Activated T-helper 17 cell treated with anti-CD3 and anti-CD28 coated beads, Interleukin-2, amount 50 U/mL, for 72 hours (primary cell): ENCODE measurements at places on chromosomes 11 and 22. TPM values are rescaled to one million over a fixed set of nuclear protein-coding genes. Genes with fewer than 3 reads are reported as not detected.

RAB36 gene
- total RNA-seq, result 0.80 TPM

PTS gene
- 24.1 TPM for total RNA-seq

CEP164 gene
- total RNA-seq, result 31.0 TPM

NXPE1 gene
- total RNA-seq, result not detected

SLC22A6 gene
- total RNA-seq, result not detected

GRCh38 chr11:96173422-96173821 lies 169.6 kb downstream of the MAML2 start:
- no peak for ATAC-seq

DNA sequence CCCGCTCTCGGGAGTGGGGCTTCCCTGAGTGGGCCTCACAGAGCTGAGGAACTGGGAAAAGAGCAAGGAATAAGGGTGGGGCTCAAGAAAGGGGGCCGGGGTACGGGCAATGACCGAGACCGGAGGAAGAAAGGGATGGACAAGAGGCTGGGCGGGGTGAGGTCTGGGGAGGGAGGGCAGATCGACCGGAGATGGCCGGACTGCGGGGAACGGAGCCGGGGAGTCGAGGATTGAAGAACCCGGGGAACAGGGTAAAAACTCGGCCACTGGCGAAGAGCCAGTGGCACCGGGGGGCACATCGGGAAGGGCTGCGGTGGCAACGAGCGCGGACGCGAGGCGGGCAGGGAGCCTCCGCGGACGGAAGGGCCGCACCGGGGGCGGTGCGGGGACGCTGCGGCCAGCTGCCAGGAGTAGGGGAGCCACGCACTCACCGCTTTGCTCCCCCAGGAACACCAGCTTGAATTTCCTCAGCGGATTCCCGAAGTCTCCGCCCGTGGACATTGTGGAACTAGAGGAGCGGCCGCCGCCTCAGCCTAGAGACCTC lies 667 bp downstream of the RAB6A start:
- ATAC-seq, result peak; percentile 1

DNA sequence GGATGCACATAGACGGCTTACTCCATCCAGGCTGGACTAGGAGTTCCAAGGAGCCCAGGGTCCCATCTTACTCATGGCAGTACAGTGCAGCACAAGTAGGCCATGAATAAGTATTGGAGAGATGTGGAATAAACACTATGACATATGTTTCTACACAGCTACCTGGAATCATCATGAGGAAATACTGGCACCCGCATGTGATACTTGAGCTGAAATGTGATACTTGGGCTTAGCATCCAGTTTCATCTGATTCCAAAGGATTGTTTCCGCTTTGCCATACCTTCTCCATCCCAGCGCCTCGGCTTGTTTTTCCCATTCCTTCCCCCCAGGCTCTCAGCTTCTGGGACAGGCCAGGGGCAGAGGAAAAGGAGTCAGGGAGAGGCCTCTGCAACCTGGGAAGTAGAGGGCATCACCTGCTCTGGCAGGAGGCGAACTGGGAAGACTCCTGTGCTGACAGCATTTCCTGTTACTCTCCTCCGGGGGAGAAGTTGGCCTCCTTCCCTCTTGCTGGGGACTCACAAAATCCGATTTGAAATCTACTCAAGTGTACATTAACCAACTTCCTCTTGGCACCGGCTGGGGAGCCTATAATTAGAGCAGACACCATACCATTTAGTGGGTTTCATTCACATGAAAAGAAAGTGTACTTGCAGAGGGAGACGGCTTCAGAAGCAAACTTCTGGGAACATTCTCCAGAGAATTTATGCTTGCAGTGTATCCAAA lies 187.8 kb downstream of the MIAT start:
- ATAC-seq, result no peak

GRCh38 chr11:69157156-69157821 lies 1.6 kb downstream of the SMIM38 start:
- peak; percentile 27 for ATAC-seq

- no peak for ATAC-seq
Measured at GRCh38 chr22:40310081-40310767, 36.1 kb upstream of the ADSL start.

DNA sequence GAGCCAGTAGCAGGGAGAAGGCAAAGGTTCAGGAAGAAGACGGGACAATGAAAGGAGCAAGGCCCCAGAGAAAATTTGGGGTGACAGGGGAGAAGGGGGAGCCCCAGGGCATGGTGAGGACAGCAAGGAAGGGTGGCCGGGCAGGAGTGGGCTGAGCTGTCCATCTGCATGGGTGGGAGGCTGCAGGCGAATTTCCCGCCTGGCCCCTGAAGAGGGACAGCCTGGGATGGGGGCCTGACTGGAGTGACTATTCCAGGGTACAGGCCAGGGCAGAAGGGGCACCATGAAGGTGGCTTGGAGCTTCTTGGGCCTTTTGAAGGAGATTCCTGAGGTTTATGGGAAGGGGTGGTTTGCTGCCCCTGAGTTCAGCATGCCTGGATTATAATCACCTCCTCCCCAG lies 56.2 kb downstream of the WNT11 start:
- ATAC-seq, result no peak

DNA sequence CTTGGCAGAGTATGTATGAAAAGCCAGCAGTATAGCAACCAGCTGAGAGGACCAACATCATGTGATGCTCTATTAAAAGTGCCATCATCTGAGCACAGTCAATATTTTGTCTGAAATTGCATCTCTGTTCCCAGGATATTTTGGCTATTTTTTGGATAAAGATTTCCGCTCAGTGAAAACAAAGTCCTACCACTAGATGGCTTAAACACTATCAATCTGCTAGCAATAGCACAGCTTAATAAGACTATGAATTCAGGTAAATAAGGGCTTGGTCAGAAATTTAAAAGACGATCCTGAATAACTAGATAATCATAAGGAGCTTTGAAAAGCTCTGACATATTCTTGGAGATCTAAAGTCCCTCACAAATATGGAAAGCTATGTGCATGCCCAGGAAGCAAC lies 74.4 kb downstream of the MS4A13 start:
- ATAC-seq, result no peak

DNA sequence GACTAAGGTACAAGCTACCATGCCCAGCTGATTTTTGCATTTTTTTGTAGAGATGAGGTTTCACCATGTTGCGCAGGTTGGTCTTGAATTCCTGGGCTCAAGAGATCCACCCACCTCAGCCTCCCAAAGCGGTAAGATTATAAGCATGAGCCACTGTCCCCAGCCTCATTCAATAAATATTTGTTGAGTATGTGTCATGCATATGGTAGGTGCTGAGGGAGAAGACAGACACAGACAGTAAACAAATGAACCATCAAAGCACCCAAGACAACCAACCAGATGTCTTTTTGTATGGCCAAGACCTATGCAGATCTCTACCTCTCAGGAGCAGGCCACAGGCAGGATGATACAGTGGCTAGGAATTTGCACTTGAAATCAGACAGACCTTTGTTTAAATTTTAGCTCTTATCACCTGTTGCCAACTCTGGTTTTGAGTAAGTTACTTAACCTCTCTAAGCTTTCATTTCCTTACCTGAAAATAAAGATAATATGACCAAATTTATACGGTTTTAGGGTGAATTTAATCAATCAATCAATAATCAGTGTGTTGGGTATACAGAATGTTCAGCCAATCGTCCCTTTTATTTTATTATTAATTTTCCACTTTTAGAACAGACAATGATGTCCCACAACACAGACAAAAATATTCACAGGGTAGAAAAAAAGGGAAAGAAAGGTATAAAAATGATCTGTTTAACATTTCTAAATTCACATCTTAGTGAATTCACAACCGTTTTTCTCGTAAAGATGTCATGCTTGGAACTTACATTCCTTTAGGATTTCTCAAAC lies 128.2 kb downstream of the SGSM3 start:
- peak; percentile 25 for ATAC-seq

DNA sequence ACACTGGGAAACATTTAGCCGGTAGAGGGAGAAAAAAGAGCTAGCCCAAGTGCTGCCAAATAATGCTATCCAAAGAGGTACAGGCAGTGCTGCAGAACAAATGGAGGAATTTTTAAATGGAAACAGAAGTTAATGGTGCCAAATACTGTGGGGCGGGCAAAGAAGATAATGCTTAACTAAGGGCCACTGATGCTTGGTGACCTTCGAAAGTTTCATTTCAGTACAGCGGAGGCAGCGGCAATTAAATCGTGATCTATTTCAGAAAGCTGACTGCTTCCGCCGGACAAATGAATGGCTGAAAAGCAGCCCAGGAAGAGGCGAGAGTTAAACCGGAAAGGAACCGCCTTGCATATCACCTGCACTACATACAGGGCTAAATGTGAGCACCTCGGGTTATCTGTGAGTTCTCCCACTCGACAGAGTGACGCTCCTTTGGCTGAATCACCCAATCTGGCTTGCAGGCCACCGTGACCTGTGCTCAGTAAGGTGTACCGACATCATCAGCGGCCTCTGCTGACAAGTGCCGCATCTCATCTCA lies 42.1 kb downstream of the CADM1 start:
- ATAC-seq, result no peak

DNA sequence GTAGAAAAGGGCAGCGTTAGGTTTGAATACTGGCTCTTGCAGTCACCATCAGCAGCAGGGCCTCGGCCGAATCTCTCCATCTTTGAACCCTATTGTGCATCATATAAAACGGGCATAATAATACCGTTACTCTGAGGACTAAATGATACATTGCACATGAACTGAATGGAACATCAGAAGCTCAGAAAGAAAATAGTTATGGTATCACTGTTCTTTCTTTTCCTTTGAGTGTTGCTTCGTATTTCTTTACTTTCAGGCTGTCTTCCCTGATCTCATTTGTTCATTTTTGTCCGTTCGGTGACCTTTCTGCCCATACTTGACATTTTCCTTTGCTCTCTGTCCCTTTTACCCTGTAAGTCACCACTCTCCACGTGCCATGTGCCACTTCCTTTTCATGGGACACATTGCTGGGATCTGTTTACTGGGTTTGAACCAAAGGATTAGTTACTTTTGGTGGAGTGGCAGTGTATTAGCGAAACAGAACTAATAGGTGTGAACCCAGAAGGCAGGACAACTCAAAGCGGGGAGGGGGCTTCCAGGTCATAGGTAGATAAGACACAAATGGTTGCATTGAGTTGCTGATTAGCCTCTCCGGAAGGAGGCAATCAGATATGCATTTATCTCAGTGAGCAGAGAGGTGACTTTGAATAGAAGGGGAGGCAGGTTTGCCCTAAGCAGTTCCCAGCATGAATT lies 717 bp upstream of the ZNF202 start:
- peak; percentile 26 for ATAC-seq

- peak; percentile 44 for ATAC-seq
Measured at GRCh38 chr11:86230921-86231434, 13.6 kb upstream of the EED start.

- ATAC-seq, result no peak
Measured at GRCh38 chr11:125140233-125140632, 24.3 kb upstream of the PKNOX2 start.

GRCh38 chr11:27203077-27203647 lies 159.9 kb downstream of the CCDC34 start:
- ATAC-seq, result no peak
